ENCODE measurements at places on chromosomes 6 and 20.

- DNase-seq, result no peak
Observed at GRCh38 chr6:20800653-20801052, 266.4 kb downstream of the CDKAL1 start.

- DNase-seq, result no peak
Observed at GRCh38 chr6:56772737-56773184, 130.1 kb upstream of the DST start.

DNA sequence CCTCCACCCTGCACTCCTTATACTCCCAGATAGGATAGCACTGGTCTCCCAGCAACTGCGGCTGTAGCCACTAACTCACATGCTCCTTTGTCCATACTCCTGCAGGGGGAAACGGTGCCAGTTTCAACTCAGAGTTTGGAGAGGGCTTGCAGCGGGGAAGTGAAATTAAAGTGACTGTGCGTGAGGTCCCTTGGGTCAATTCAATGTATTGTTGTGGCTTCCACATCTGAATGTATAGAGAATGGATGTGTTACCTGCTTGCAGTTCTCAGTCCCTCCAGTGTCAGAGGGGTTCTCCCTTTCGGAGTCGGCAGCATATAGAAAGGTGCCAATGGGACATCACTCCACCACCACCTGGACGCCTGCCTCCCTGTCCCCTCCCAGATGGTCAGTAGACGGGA, 93.6 kb upstream of the CNKSR3 start:
- DNase-seq, result peak; percentile 25

DNA sequence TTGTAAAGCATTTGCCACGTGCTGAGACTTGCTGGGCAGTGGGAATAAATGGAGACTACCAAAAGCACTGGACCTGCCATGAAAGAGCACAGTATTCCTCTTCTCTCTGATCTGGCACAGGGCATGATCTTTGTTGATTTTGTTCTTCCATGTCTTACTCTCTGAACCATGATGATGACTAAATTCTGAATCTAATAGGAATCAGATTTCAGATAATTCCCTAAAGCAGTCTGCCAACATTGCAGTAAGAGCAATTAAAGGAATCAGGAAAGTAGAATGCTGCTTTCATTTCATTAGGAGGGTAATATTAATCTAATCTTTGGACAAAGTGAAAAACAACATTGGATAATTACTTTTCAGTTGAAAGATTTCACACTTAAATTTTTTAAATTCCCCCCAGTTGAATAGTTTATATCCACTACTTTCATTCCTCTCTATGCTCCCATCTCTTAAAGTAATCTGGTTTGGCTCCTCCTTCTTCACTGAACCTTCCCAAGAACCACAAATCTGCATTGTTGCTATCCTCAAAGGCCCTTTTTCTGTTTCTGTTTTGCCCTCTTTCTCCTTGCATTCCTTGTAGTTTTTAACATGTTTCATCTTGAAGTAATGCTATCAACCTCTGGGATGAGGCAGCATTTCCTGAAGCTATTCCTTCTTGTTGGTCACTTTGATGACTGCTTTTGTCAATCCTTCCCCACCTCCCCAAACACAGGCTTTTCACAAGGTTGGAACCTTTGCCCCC, 243.2 kb upstream of the TENT5A start:
- no peak for DNase-seq

- no peak for DNase-seq
Observed at GRCh38 chr6:24273096-24273870, 84.6 kb downstream of the DCDC2 start.

DNA sequence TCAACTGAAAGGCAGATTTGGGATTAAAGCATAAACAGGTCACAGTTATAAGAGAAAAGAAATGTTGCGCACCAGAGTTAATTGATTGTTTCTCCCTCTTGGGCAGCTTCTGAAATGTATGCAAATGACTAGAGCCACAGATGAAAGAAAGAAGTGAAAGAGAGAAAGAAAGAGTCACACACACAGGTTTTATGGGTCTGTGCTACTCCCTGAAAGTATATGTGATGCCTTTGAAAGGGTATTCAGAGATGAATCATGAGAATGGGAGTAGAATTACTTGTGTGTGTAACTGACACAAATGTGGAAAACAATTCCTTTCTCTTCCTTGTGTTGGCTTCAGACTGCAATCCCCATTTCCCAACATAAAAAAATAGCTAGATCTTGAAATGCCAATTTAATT, 196.9 kb downstream of the FOXA2 start:
- DNase-seq, result no peak

- DNase-seq, result no peak
Observed at GRCh38 chr6:13249817-13250216, 78.5 kb downstream of the TBC1D7 start.

GRCh38 chr6:45757443-45758130, 258.1 kb downstream of the CLIC5 start:
- no peak for DNase-seq

GRCh38 chr6:82976179-82976578, 89.5 kb downstream of the UBE3D start:
- no peak for DNase-seq

DNA sequence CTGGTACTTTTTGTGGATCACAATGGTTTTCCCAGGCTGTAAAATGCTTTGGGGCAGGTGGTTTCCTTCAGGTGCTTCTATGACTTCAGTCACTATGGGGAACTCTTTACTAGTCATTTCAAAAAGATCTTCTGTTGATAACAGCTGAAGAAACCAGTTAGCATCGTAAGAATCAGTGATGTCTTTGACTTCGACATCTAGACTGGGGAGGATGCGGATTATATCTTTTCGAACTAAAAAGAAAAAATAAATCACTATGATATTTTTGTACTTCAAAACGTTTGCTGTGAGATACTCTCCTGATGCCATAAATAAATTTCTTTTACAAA, 87.2 kb downstream of the THEMIS start:
- DNase-seq, result no peak

- DNase-seq, result no peak
Observed at GRCh38 chr6:38156818-38157565, 337.5 kb downstream of the ZFAND3 start.

- no peak for DNase-seq
Observed at GRCh38 chr6:26270486-26270861, 94.5 kb upstream of the BTN3A2 start.
